Inflammatory macrophage treated with lipopolysaccharide for 4 hours (primary cell): ENCODE measurements at places on chromosomes 2 and 18.

GRCh38 chr2:101003278-101003775 is 1.2 kb downstream of the RPL31 start:
- DNase-seq: no peak

DNA sequence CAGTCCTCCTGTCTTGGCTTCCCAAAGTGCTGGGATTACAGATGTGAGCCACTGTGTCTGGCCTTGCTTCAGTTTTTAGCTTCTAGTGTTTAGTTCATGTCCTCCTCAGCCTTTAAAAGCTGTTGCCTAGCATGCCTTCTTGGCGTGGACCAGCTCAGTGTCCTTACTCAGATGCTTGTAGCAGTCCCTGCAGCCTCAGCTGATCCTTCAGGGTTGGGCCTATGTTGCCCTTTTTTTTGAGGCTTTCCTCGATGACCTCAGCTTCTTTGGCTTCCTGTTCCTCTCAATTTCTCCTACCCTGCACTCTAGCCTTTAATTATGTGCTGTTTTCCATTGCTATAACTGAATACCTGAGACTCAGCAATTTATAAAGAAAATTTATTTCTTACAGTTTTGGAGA is 57.7 kb downstream of the TANC1 start:
- peak; percentile 3 for DNase-seq

DNA sequence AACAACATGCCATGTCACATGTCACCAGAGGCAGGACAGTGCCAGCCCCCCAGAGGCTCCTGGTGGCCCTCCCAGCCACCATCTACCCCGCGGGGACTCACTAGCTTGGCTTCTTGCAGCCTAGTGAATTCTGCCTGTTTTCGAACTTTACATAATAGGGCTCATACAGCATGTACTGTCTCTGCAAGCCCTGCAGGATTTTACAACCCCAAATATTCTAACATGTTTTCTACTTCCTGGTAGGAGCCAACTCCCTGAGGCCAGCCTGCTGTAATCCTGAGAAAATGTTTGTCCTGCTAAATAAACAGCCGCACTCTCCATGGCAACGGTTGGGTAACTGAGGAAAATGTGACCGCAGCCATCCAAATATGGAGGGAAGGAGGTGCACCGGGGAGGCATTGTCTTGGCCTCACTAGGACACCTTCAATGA is 2.7 kb downstream of the PER2 start:
- DNase-seq: no peak

DNA sequence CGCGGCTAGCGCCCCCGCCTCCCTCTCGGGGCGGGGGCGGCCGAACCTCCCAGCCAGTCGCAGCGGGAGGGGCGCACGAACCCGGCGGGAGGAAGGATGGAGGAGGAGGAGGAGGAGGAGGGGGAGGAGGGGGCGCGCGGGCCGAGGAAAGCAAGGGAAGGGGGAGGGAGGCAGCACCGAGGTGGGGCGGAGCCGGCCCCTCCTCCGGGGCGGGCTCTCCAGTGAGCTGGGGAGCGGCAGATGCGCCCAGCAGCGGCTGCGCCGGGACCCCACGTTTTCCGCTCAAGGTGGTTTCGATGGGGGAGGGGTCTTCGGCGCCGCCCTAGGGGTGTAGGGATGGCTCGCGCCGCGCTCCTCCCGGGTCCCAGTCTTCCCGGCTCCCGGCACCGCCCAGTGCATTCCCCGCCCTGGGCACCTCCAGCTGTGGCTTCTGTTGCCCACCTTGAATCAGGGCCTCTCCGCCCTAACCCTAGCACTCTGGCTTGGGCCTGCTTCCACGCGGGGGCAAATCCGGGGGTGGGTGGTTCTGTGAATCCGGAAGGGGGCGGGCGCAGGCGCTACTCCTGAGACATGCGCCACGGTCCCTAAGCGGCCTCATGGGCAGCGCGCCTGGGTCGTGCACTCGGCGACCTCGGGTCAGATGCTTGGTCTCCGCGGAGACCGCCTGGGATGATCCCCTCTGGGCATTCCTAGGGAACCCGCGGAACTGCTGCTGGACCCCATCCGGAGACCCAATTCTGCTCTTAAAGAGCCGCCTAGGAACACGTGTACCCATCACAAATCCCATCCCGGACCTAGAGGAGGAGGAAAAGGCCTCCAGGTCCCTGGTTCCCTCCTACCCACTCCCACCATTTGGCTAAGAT is at the start of gene FBXO41:
FBXO41 (minus strand) TSS at position 183 of the 863 bp plus-strand sequence. CDS start 14,848 bp downstream, outside the sequence.
- peak; percentile 39 for DNase-seq

DNA sequence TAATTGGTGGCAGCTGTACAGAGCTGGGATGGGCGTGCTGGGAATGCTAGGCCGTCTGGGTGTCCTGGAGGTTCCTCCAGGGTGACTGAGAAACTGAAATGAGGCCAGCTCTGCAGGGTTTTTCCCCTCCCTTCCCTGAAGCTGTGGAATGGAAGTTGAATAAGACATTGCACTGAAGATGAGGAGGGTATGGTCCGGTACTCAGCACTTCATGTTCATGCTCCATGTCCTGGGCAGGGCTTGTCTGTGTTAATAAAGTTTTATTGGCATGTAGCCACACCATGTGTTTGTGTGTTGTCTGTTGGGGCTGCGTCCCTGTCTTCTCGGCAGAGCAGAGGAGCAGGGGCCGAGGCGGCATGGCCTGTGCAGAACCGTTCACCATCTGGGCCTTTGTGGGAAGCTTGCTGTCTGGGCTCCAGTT is 154.0 kb downstream of the LDLRAD4 start:
- no peak for DNase-seq
